ENCODE measurements at places on chromosomes 2 and 18.

- DNase-seq, result no peak
Measured at GRCh38 chr2:110872521-110872920, 140.1 kb downstream of the ACOXL start.

GRCh38 chr18:56034949-56035348 lies 447.0 kb upstream of the TCF4 start:
- no peak for DNase-seq

DNA sequence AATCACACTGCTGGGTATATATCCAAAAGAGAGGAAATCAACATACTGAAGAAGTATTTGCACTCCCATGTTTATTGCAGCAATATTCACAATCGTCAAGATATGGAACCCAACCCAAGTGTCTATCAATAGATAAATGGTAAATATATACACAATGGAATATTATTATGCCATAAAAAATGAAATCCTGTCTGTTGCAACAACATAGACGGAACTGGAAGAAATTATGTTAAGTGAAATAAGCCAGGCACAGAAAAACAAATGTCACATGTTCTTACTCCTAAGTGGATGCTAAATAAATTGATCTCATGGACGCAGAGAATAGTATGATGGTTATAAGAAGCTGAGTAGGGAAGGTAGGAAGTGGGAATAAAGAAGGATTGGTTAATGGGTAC lies 65.7 kb downstream of the NCKAP1 start:
- no peak for DNase-seq

GRCh38 chr18:48915626-48916425 lies 34.9 kb downstream of the SMAD7 start:
- DNase-seq, result no peak

DNA sequence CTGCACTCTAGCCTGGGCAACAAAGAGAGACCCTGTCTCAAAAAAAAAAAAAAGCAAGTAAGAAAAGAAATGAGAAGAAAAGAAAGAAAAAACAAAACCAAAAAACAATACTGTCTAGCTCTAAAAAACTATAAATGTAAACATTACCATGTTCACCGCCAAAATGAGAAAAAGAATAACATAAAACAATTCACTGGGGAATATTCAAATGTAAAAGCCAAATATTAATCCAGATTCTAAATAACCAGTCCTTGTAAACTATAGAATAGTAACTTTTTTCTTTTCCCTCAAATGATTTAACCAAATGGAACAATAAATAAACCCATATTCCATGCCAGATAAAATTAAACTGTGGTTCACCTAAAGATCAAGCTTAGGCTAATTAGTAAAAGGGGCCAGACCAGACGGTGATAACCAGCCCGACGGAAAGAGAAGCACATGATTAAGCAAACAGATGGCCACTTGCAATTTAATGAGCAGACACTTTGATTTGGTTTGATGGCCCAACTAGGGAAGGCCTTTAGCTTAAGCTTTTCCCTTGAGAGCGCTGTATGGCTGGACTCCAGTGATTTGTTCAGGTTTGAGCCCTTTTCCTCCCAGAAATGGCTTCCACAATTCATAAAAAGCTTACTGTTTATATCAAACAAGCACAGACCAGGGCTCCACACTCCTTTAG lies 39.4 kb upstream of the ZNF397 start:
- DNase-seq, result no peak

DNA sequence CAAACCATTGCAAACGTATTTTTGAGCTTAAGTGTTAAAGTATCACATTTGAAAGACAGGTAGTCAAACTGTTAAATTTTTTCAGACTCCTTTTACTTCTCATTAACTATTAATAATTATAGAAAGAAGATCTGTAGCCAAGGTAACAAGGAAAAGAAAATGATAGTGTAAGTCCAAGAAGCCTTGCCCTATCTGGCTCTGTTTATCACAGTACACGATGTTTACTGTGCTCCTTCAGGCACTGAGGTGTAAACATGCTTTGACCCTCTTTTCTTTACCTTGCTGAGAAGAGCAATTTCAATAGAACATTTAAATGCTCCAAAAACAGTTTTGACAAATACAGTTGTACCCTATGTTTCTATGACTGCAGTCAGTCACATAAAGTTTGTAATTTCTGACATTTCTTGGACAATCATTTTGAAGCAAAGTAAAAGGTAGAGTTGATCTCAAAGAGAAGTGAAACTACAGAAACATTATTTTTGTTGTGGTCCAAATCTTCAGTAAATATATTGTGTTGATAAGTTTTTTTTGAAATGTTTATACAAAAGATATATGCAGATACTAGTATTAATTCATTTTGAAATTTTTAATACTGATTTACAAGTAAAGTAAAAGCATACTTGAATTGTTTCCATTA lies 152.6 kb upstream of the KYNU start:
- DNase-seq, result no peak

GRCh38 chr2:206062724-206063123 lies 23.2 kb downstream of the INO80D start:
- no peak for DNase-seq

GRCh38 chr2:241767464-241768250 lies 9.0 kb upstream of the GAL3ST2 start:
- DNase-seq, result no peak
